ENCODE measurements at places on chromosomes 2 and 18. TPM values are rescaled to one million over a fixed set of nuclear protein-coding genes. Genes with fewer than 3 reads are reported as not detected.

GRCh38 chr2:18792226-18792629 lies 202.9 kb upstream of the NT5C1B start:
- no peak for DNase-seq

- no peak for DNase-seq
Observed at GRCh38 chr18:30705943-30706342, 336.6 kb downstream of the DSC3 start.

DNA sequence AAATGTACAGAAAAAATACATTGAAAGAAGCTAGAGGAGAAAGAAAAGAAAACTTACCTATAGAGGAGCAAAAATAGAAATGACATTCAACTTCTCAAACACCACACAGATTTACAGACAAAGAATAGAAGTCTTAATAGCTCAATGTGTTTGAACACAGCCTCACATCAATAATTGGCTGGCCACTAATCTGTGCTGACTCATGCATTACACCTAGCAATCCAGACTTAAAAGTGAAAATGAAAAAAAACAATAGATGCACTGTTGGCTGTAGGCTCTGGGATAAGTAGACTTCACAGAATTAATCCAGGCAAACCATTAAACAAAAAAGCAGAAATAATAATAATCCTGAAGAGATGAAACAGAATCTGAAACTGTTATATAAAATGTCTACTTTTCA lies 961.3 kb upstream of the CELF4 start:
- no peak for DNase-seq

- DNase-seq = no peak
Observed at GRCh38 chr2:140865837-140866236, 1265.0 kb downstream of the LRP1B start.

DNA sequence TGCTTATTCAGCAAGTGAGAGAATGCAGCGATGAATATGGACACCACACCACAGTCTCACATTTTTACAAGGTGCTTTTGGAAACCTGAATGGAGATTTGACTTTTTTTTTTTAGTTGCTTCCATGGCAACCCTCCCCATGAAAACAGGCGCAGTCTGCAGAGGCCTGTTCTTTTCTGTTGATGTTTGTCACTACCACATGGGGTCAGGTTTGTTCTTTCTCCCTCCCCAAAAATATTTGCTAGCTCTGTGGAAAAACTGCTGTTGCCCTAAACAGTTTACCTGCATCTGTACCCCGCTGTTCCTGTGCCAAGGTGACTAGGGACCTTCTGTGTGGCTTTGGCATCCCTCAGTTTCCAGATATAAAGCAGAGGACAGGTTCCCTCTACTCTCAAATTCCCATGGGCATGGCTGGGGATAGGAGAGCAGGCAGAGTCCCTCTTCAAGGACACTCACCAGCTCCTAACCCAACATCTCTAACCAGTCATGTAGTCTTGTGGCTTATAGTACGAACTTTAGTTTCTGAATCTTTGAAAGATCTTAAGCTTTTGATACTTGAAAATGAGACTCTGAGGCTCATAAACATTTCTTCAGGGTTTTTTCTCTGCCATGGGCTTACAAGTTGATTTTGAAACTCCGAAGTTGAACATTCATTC lies 14.7 kb upstream of the MAPRE2 start:
- DNase-seq = no peak

Gene POTEI
- polyA plus RNA-seq = not detected

Gene IMMT
- 75.4 TPM for polyA plus RNA-seq

Gene IL1B
- polyA plus RNA-seq = 1.1 TPM

Gene DYSF
- 0.42 TPM for polyA plus RNA-seq

Gene PROKR1
- polyA plus RNA-seq = not detected

DNA sequence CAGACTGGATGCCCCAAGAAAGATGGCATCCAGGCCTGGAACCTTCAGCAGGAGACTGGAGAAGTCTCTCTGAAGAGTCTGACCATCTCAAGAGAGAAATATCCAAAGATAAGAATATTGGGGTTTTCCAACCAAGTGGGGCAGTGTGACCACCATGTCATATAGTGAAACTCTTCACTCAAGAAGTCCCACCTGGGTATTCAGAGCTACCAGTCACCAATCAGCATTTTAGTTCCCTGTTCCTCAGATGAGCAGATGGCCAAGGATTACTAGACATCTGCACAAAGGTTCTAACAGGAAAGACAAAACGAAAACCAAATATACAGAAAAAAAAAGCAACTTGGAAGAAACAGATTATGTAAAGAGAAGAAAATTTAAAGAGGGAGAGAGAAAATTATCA lies 38.5 kb upstream of the CXCR4 start:
- no peak for DNase-seq

DNA sequence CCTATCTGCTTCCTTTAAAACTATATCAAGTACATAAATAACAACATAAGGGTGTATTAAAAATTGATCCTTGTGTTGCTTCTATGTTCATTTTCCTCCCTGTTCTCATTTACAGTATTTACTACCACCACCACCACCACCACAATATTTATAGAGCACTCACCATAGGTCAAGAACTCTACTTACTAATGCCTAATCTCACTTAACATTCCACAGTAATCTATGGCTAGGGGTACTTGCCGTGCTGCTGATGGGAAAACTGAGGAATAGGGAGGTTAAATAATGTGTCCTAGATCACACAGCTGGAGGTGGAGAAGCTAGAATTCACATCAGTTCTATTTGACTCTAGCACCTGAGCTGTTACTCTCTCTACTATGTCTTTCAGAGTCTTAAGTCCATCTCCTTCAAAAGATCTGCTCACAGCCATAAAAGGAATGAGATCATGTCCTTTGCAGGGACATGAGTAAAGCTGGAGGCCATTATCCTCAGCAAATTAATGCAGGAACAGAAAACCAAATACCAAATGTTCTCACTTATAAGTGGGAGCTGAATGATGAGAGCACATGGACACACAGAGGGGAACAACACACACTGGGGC lies 54.1 kb upstream of the ZNF385B start:
- DNase-seq = no peak

GRCh38 chr18:6874315-6874714 lies 144.8 kb downstream of the ARHGAP28 start:
- peak; percentile 7 for DNase-seq

GRCh38 chr2:64491426-64491825 lies 32.7 kb upstream of the AFTPH start:
- DNase-seq = peak; percentile 73

GRCh38 chr2:50895041-50895440 lies 136.9 kb downstream of the NRXN1 start:
- no peak for DNase-seq
